Osteoblast (primary cell): ENCODE measurements at places on chromosomes 7 and 10. TPM values are rescaled to one million over a fixed set of nuclear protein-coding genes. Genes with fewer than 3 reads are reported as not detected.

The PITX3 gene
- under 0.01 TPM in 1 of 2 replicates, not detected in the other for total RNA-seq

The GPR85 gene
- total RNA-seq = 7.2 and 10.3 TPM in 2 replicates

The ZNF425 gene
- total RNA-seq = 4.3 and 4.7 TPM in 2 replicates

The ASB10 gene
- total RNA-seq = not detected in 2 replicates

- no peak overlapping the region for H3K27ac ChIP-seq
- no peaks in the 10 kb centered on the region for H3K36me3 ChIP-seq
- H3K4me3 ChIP-seq = no peak overlapping the region
- DNase-seq = peak; percentile 31
These were observed 37.6 kb downstream of the ARHGAP21 start for GRCh38 chr10:24685958-24686540.

DNA sequence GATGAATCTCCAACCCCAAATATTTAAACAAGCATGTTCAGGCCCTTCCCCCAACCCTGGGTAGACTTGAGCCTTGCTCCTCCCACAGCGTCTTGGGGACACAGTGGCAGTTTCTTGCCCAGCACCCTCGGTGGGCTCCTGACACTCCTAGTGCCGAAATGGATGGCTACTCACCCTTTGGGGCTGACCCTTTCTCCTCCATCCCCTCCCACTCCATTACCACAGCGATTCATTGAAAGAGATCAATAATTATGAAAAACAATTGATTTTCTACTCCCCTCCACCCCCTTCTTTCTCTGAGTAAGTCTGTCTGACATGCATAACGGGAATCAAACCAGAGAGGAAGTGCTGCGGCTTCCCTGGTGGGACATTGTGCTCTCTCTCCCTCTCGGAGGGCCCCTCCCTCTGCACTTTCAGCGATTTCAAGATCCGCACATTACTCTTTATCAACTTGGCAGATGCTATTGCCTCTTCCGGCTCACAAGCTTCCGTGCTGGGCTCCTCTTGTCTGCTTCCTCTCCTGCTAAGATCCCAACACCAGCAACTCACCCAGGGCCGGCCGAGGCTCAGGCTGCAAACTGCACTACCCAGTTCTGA, 79.0 kb upstream of the PLXNA4 start:
- peak; percentile 42 for DNase-seq
- peaks cover 16% of the 10 kb centered on the region for H3K4me1 ChIP-seq

- no peak overlapping the region for H3K4me3 ChIP-seq
- H3K36me3 ChIP-seq = no peaks in the 10 kb centered on the region
- no peaks in the 10 kb centered on the region for H3K27me3 ChIP-seq
- DNase-seq = no peak
- H3K27ac ChIP-seq = no peak overlapping the region
These were observed 738.1 kb downstream of the KCNMA1 start for GRCh38 chr10:76899490-76899889.

DNA sequence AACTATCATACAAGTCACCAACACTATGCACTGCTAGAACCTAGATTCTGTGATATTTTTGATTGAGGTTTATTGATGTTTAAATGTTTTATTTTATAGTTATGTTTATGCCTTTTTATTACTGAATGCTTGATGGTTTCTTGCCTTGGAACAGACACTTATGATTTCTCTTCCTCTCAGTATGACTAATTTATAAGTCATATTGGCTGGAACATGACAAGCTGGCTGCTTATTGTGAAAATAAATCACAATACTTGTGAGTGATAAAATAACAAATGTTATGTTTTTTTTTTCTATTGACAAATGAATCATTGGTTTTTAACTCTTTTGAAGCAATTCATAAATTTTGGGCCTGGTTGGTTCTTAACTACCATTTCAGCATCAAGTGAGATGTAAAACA, 142.0 kb upstream of the MALRD1 start:
- H3K4me1 ChIP-seq = no peaks in the 10 kb centered on the region
- no peaks in the 10 kb centered on the region for H3K36me3 ChIP-seq
- no peaks in the 10 kb centered on the region for H3K27me3 ChIP-seq

GRCh38 chr7:70762696-70763095, 369.2 kb upstream of the GALNT17 start:
- no peak overlapping the region for H3K27ac ChIP-seq
- no peak for DNase-seq
- no peaks in the 10 kb centered on the region for H3K4me1 ChIP-seq
- H3K4me3 ChIP-seq = no peak overlapping the region

DNA sequence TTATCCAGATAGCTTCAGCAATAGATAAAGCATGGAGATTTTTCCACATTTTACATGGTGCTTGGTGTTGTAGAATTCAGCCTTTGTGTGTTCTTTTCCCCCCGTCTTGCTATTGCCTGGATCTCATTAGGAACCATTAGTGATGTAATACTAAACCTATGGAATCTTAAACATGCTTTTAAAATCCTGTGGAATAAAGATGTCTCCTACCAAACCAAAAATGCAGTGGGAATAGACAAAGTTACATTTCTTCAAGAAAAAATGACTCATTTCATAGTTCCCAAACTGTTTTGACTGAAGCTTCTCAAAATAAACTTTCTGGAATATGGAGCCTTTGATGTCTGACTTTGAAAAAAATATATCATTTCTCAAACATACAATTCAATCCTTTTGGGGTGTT, 44.0 kb downstream of the CALD1 start:
- peaks cover 62% of the 10 kb centered on the region for H3K4me1 ChIP-seq
- no peaks in the 10 kb centered on the region for H3K27me3 ChIP-seq
- H3K27ac ChIP-seq = peak overlapping the region; percentile 95
- no peak overlapping the region for H3K4me3 ChIP-seq
- H3K36me3 ChIP-seq = peaks cover 59% of the 10 kb centered on the region
